Skeletal muscle cell (primary cell): ENCODE measurements at places on chromosomes 2 and 18.

GRCh38 chr2:82795446-82795845 is 1663.6 kb downstream of the SUCLG1 start:
- DNase-seq = peak; percentile 21

DNA sequence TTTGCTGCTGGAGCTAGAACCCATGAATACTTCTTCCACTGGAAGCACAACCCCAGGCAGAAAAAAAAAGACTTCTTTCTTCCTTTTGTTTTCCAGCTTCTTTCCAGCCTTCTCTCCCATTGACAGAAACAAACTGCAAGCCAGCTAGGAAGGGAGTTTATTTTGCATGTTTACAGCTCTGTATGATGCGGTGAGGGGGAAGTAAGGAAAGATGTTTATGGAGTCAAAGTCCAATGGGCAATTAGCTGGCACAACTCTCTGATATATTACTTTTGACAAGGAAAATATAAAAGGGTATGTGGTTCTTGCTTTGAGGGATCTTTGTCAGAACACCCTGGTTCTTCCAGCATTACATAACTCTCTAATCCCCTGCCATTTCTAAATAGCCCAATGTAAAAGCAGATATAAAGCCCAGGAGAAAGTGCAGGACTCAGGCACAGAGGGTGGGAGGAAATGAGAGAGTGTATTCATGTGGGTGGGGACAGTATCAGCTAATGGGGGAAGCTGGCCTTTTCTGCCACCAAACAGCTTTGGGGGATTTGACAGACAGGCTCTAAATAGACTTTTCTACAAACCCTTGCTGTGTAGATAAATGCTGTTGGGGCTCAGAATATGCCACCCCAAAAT is 9.3 kb upstream of the NMS start:
- DNase-seq = no peak

- DNase-seq = no peak
Measured at GRCh38 chr2:198452327-198452726, 647.9 kb downstream of the PLCL1 start.

DNA sequence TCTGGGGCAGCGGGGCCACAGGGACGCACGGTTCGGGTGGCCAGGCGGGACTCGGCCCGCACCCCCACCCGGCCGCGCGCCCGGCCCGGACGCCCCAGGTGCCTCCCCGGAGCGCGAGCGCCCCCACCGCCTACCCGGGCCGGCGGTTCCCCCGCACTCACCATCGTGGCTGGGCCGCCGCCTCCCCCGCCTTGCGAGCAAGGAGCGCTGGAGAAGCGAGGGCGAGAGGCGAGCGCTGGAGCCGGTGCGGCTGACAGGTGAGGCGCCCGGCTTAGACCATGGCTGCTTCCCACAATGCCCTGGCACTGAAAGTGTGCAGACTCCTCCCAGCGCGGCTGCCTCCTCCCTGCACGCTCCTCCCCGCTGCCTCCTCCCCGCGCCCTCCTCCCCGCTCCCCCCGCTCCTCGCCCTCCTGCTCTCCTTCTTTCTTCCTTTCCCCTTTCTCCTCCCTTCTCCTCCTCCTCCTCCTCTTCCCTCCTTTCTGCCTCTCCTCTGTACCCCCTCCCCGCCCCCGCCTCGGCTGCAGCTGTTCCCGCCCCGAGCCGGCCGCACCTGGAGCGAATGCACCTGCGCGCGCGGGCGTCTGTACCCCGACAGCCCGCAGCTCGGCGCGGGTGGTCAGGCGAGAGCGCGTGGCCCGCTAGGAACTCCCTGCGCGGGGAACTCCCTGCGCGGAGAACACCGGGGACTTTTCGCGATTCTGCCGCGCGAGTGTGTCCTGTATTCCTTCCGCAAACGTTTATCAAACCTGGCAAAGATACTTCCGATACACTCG is at the start of gene AP1S3:
TSS of gene AP1S3 (minus strand) at position 296 of the 775 bp plus-strand sequence. CDS start at position 164, 132 bp downstream.
- no peak for DNase-seq

- no peak for DNase-seq
Measured at GRCh38 chr2:146677280-146677679, 1167.5 kb upstream of the ACVR2A start.

DNA sequence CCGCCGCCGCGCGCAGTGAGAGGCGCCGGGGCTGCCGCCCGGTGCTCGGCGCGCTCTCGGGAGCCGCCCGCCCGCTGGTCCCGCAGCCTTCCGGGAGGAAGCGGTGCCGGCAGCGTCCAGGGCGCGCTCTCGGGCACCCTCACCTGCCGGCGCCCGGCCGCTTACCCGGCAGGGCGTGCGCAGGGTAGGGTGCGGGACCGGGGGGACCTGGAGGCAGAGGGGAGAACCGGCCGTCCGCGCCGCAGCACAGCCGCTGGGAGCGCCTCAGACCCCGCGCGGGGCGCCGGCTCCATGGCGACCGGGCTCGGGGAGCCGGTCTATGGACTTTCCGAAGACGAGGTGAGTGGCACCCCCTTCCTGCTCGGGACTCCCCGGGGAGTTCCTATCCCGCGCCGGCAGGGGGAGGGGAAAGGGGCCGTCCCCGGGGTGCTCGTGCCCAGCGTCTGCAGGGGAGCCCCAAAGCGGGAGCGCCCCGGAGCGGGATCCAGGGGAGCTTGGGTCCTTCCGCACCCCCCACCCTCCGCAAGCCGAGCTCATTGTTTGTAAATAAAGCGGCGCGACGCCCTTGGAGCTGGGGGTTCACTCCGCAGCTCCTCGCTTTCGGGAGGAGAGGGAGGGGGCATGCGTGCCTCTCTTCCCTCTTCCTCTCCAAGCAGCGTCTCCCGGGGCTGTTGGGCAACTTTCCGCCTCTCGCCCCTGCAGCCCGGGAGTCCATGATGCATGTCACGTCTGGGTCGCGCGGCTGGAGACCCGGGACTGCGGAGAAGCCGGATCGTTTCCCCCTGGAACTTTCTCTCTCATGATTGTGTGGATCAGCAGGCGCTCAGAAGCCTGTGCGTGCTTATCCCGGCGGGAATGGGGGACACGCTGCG is 580 bp downstream of the NEDD4L start:
- no peak for DNase-seq

GRCh38 chr2:11630855-11631254 is 39.1 kb downstream of the NTSR2 start:
- no peak for DNase-seq

GRCh38 chr18:25228410-25228809 is 123.6 kb downstream of the ZNF521 start:
- no peak for DNase-seq

DNA sequence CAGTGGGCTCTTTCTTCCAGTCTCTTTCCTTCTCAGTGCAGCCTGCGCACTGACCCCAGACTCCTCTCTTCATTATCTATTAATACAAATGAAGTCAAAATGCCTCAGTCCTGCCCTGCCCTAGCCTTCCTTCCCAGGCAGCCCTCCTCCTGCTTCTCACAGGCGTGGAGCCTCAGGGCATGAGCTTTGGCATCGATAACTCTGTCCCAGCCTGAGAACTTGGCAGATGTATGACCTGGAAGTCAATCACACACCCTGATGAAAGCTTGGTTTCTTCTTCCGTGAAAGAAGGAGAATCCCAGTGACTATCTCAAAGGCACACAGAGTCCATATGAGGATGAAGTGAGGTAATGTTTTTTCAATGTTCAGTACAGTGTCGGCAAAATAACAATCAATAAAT is 600.7 kb upstream of the ID2 start:
- DNase-seq = no peak

DNA sequence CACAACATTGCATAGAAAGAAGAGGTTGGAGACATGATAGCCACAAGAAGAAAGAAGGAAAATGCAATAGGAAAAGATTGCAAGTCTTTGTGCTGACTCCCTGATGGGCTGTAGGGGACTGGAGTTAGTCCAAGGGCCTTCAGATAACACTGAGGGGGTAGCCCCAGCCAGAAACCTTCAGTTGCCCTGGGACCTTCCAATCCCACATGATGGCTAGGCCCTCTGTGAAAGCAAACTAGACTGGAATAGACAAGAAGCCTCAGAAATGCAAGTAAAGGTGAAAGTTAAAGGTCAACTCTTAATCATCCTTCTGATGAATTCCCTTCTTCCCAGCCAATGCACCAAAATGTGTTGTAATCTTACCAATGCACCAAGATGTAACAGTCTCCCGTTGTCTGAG is 19.2 kb downstream of the CMPK2 start:
- DNase-seq = no peak
